ENCODE measurements at places on chromosomes 4 and X.

DNA sequence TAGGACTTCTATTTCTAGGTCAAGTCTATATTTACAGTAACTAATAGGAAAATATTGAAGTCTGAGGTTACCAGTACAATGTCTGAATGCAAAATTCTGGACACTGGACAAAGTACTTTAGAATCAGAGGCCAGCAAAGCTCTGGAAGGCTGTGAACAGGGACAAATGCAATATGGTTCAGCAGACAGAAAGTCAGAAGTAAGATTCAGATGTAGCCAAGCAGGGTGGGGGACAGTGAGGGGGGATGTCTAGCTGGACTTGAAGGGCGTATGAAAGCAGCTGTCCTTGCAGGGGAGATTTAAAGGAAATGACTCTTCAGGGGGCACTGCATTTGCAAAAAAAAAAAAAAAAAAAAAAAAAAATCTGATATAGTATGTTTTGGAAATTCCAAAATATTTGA, 2.9 kb downstream of the SORBS2 start:
- DNase-seq, result no peak

GRCh38 chrX:31590581-31591114, 518.8 kb upstream of the FTHL17 start:
- peak; percentile 0 for DNase-seq

GRCh38 chr4:138775489-138775888, 240.1 kb upstream of the NOCT start:
- DNase-seq, result no peak

DNA sequence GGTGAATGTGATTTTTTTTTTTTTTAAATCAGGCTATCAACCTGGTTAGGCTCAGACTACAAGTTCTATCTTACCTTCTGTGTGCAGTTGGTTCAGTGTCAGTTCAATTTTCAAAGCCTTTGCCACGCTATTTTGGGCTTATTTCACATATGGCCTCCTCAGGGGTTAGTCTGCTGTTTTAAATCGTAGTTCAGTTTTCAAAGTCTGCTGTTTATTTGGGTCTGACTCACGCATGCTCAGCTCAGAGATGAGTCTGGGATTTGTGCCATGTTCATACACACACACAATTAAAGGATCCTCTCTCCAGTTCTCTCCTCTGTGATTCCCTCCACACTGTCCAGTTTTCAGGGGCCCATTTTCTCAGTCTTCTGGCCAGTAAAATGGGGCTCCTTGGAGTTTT, 32.3 kb upstream of the ZFX start:
- DNase-seq, result no peak

- no peak for DNase-seq
Observed at GRCh38 chr4:110449947-110450346, 26.0 kb upstream of the ENPEP start.

GRCh38 chr4:145912376-145912775, 26.2 kb downstream of the ZNF827 start:
- DNase-seq, result no peak

DNA sequence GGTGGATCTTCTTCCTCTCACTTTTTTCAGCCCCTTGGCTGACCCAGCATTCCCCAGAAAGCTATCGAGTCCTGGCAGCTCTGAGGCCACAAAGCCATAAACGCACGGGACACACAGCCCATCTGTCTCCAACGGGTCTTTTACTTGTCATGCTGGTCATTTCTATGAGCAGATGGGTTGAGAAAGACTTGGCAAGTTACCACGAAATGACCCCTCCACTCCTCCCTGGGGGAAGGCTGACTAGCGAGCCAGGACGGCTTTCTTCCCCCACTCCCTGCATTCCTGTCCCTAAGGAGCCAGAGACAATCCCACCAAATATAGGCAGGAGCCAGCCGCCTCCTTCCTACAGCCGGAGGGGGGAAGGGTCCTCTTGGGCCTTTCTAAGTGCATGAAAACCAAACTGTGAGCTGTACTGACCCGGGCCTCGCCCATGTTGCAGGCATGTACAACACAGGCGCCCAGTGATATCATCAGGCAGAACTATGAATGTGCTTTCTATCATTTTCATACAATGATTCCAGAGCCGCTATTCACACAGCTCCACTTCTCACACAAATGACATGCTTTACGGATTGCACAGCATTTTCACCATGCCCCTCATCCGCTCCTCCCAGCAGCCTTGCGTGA, 28.6 kb downstream of the AFAP1 start:
- DNase-seq, result no peak

- DNase-seq, result no peak
Observed at GRCh38 chrX:45710081-45710801, 509.6 kb upstream of the DIPK2B start.

- DNase-seq, result peak; percentile 64
Observed at GRCh38 chrX:129522184-129523078, 859 bp downstream of the SMARCA1 start.

DNA sequence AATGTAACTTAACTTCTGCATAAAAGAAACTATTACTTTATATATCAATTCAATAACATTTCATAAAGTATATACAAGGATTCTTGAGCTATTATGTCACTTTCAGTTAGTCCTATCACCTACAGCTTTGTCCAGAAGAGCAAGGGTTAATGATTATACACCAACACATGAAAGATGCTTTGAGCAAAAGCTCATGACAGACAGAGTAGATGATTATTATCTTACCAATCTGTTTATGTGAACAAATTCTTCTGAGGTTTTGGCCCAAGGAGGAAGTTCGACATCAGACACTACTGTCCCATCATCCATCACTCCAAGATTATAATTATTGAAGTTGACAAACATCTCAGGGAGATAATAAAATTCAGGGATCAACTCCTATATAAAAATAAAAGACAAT, 166.7 kb upstream of the MAB21L2 start:
- DNase-seq, result no peak

DNA sequence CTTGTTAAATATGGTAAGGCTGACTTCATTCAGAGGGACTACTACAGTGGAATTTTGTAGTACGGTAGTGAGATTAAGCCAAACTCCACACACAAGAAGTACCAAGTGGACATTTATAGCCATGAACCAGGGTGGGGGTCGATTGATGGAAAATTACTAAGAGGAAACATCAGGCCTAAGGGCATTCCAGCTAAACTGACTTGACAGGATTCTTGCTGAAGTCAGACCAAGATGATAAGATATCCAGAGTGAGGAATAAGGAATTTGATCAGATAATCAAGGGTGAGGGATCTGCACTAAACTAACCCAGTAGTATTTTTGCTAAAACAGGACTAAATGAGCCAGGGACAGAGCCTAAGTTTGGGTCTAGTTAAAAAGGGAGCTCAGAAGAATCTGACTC, 597.5 kb downstream of the RPA4 start:
- DNase-seq, result no peak

- no peak for DNase-seq
Observed at GRCh38 chrX:72130762-72131250, 909 bp downstream of the RTL5 start.

DNA sequence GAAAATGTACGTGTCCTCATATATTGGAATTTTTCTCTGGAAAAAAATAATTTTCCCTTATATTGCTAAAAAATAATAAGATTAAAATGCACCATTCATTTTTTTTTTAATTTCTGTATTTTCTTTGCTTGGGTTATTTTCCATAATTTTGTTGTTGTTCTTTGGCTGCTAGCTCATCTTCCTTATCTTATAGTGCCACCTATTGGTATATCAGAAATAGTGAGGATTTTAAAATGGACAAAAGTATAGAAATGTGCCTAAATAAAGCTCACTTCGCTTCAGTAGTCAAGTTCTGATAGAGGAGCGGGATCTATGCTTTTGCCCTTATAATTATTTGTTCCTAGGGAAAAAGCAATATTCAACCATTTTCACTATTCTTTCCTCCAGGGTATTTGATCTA, 134.8 kb downstream of the NAP1L3 start:
- DNase-seq, result no peak

DNA sequence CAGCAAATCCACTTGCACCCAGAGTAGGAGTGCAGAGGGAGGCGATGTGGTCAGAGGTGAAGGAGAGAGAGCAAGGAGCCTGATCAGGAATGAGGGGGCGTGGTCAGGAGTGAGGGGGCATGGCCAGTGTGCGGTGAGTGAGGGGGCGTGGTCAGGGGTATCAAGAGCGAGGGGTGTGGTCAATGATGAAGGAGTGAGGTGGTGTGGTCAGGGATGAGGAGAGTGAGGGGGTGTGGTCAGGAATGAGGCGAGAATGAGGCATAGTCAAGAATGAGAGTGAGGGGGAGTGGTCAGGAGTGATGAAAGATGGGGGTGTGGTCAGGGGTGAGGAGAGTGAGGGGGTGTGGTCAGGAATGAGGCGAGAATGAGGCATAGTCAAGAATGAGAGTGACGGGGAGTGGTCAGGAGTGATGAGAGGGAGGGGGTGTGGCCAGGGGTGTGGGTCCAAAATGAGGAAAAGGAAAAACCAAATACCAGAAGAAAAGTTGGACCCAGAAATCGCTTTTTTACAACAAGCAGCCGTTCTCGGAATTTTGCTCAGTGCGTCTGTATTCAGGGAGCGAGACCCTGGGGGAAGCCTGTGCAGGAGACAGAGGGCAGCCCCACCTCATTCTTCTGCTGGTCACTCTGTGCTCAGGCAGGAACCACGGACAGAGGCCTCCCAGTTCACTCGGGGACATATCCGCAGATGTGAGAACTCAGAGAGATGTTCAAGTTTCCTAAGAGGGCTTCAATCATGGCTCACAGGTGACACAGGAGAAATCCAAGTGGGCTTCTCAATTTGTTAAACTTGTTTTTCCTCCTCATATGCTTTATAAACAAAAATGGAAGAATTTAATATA, 47.5 kb downstream of the MAGEA1 start:
- no peak for DNase-seq

DNA sequence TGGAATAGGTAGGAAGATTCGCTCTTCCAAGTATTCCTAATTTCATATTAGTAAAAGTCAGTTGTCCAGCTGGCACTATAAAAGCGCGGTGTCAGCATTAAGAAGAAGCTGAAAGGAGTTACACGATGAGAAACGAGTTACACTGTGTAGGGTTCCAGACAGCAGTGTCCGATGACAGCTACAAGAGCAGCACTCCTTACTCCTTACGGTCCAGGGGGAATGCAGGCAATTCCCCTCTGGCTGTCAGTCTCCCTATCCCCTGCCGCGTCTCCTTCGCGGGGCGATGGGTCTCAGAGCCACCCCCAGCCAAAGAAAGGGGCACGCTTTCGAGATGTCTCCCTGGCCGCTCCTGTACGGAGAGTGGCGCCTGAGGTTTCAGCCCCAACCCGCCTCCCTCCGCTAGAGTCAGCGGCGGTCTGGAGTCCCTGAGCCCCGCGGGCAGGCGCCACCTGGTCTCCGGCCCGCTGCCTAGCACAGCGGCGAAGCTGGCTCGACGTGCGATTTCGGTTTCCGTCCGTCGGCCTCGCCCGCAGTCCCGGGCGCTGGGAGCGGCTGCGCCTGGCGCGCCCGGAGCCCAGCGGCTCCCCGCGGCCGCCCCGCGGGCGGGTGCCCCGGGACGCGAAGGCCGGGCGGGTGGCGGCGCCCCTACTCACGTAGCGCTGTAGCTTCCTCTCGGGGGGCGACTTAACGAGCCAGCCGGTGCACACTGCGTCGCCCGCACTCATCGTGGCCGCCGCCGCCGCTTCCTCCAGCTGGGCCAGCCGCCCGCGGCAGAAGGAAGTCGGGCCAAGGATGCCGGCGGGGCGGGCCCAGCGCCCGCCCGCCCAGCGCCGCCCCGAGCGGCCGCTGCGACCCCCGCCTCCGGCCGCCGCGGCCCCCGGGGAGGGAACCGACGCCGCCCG, at the start of gene GAB3:
GAB3 (minus strand) TSS at position 777 of the 902 bp plus-strand sequence; CDS start at position 725, 52 bp downstream.
- DNase-seq, result no peak

- DNase-seq, result no peak
Observed at GRCh38 chrX:46627711-46628419, 54.3 kb downstream of the CHST7 start.

Measured in HepG2 (cell line).